Stimulated activated CD8-positive, alpha-beta memory T cell treated with anti-CD3 and anti-CD28 coated beads, Interleukin-12 subunit alpha, Interleukin-12 subunit beta, amount 100 ng/mL, for 1 hour (primary cell): ENCODE measurements at places on chromosomes 5 and 9.

DNA sequence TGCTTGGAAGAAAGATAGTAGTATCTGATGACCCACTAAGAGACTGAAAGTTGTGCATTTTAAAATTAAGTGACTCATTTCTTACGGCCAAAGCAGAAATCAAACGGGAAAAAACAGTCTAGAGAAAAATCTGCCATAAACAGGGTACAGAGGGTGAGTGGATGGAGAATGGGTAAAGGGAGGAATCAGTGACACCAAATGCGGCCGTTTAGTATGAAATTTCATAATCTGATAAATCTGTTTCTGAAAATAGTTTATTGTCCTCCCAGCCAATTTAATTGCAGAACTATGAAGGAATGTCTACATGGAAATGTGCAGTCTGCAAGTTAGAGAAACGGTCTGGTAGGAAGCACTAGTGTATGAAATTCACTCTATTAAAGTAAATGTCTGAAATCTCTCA, 39.5 kb downstream of the ADAMTS12 start:
- DNase-seq = no peak

DNA sequence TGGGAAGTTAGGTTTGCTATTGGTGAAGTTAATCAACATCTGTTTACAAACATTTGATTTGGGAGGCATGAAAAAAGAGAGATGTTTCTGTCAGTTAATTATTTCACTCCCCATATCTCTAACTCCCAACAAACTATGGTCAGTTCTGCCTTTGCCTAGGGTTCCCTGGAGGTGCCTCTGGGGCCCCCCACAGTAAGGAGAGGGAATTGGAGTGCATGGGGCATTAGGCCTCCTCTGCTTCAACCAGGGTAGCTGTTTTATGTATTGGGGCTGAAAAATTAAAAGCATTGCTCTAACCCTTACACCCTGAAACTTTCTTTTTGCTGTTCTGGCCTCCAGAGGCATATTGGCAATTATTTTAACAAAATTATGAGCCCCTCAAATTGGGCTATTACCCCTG, 32.3 kb downstream of the RUSC2 start:
- DNase-seq = no peak

GRCh38 chr5:169826618-169827017, 153.7 kb downstream of the INSYN2B start:
- no peak for DNase-seq

DNA sequence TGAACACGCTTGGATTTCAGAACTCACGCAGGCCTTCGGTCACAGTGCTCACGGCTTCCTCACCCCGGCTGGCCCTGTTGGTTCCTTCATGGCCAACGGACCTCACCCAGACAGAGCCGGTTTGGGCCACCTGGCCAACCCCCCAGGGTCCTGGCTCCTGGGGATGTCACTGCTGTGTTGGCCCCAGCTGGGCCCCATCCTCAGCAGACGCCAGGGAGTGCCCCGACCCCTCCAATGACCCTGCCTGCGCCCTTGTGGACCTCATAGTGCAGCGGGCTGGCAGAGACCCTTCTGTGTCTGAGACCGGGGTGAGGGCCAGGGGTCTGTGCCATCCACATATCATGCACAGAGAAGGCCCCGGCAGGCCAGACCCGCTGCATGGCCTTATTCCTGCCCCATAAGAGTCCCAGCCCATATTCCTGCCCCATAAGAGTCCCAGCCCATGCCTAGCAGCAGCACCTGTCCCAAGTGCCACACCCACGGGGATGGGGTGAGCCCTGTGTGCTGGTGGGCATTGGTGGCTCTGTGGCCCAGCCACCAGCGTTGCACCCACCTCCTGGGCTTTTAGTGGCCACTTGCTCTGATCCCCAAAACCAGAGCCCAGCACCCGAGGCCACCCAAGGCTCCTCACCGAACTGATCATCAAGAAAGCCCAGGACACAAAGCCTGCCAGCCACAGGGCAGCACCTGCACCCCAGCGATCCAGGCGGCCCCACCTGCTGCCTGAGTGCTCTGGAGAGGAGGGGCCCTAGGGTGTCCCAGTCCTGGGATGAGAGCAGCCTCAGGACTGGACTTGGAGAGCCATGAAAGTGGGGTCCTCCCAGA, 1.3 kb upstream of the LPCAT1 start:
- DNase-seq = no peak

- no peak for DNase-seq
These were observed 6.2 kb downstream of the BARHL1 start for GRCh38 chr9:132588501-132589147.

GRCh38 chr5:103258957-103259704, 568 bp downstream of the MACIR start:
- peak; percentile 21 for DNase-seq

GRCh38 chr9:113566016-113566711, 102.6 kb downstream of the RGS3 start:
- DNase-seq = no peak

GRCh38 chr9:131981116-131981776, 98.4 kb downstream of the MED27 start:
- no peak for DNase-seq

DNA sequence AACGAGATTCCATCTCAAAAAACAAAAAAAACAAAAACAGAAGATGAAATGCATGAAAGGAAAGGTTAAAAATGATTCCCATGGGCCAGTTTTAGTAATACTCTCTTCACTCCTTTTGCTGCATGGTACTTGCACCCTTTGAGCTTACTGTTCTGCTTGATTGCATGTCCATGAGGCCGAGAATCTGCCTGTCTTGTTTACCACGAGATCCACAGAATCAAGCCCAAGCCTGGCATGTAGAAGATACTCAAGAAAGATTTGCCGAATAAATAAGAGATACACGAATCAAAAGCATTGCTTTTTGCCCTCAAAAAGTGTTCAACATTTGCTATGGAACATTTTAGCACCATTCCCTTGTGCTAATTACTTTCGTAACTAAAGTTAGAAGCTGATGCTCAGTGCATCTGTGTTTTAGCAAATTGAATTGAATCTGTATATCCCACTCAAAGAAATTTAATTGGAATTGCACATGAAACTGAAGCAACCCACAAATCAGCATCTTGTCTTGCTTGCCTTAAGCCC, 1.1 kb downstream of the FAXDC2 start:
- DNase-seq = no peak

DNA sequence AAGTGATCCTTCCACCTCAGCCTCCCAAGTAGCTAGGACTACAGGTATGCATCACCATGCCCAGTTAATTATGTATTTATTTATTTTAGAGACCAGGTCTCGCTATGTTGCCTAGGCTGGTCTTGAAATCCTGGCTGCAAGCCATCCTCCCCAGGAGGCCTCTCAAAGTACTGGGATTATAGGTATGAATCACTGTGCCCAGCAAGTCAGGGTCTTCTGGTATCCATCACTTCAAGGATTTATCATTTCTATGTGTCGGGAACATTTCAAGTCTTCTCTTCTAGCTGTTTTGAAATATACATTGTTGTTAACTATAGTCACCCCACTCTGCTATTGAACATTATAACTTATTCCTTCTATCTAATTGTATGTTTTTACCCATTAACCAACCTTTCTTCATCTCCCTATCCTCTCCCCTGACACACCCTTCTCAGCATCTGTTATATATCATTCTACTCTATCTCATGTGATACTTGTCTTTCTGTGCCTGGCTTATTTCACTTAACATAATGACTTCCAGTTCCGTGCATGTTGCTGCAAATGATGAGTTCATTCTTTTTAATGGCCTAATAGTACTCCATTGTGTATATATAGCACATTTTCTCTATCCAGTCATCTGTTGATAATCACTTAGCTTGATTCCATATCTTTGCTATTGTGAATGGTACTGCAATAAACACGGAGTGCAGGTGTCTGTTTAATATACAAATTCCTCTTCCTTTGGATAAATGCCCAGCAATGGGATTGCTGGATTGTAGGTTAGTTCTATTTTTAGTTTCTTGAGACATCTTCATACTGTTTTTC, 26.4 kb downstream of the UTP15 start:
- DNase-seq = no peak

DNA sequence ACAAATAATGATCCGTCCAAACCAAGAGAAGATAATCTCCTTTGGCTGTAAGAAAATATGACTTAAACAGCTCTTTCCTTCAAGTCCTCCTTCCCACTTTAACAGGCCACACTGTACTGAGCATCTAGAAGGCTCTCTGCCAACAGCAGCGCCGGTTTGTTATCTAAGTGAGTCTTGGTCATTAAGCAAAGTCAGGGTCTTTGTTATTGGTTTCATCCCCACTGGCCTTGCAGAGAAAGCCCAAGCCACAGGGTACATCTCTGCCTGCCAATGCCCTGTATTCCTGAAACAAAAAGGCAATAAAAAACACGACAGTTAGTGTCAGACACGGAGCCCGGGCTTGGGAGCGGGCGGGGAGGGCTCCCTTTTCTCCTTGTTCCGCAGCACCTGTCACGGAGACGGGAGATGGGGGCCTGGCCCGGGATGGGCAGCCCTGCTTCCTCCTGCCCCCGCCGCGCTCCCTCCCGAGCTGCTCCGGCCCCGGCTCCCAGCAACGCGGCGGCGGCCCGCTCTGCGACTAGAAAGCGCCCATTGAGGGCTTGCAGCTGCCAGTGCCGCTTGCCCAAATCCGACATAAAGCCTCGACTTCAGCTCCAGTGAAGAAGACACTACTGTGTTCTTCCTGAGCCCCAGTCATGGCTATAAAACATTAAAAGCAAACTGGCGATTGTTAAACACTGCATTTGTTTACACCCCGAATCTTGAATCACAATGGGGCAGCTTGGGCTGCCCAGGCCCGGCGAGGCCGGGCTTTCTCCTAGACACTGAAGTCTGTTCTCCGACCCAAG, 28.1 kb upstream of the PIK3R1 start:
- DNase-seq = no peak

- no peak for DNase-seq
These were observed 202.0 kb downstream of the FSTL4 start for GRCh38 chr5:133410335-133410828.

- no peak for DNase-seq
These were observed 169.1 kb upstream of the CDH18 start for GRCh38 chr5:20157089-20157488.

GRCh38 chr5:20463206-20463605, 475.2 kb upstream of the CDH18 start:
- no peak for DNase-seq

DNA sequence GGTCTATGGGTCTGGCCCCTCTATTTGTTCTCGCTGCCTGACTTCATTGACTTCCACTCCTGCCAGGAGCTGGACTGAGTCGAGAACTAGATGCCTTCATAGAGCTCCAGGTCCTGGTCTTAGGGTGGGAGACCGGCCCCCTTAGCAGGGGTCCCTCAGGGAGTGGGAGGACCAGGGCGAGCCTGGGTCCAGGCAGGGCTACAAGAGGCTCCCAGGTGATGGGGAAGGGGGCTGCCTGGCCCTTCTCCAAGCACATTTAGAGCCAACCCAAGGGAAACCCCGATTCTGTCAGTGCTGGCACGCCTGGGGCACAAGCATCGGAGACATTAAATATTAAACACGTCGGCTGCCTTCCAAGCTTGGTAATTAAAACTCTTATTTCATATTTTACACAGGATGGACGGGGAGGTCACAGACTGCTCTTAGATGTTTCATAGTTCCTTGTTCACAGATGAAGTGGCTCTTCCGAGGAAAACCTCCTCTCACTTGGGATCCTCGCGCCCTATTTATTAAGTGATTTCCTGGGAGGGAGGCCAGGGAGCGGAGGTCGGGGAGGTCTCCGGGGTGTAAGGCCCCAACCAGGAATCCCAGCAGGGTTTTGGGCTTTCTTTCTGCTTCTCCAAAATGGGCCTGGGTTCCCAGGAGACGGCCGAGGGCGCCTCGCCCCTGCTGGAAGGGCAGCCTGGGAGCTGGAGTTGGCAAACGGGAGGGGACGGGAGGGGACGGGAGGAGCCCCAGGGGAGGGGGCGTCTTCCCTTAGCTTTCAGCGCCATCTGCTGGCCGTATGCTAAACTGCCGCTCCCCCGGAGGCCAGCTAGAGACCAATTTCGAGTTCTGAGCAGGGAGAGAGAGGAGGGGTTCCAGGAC, 23.4 kb upstream of the ZBTB43 start:
- DNase-seq = peak; percentile 79

DNA sequence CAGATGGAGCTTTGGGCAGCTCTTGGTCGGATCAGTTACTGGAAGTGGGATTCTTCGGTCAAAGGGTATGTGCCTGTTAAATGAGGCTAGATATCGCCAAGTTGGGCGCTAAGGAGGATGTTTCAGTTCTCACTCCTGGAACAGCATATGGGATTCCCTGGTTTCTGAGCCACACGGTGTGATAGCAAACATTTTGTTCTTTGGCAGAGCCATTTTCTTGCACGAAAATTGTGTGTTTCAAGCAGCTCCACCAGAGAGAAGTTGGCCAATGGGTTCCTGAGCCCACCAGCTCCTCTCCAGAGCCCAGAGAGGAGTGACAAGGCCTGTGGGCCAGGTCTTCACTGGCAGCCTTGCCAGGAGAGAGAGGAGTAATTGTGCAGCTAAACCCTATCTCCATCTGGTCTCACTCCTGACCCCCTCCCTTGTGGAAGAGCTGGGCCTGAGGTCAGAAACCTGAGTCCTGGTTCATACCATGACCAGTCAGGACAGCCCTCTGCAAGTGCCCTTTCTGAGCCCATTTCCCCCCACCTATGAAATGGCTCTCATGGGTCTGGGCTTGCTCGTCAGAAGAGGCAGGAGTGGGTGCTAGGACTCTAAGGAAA, 10.7 kb upstream of the SLC6A7 start:
- DNase-seq = no peak

GRCh38 chr9:74848153-74848525, 39.6 kb downstream of the TRPM6 start:
- DNase-seq = no peak

GRCh38 chr9:128113526-128114325, 13.8 kb downstream of the PTGES2 start:
- DNase-seq = no peak

GRCh38 chr9:132333556-132333955, 21.2 kb downstream of the SETX start:
- DNase-seq = no peak

- DNase-seq = no peak
These were observed 53.0 kb upstream of the ZNF622 start for GRCh38 chr5:16518606-16519005.

- no peak for DNase-seq
These were observed 97.9 kb upstream of the MPDZ start for GRCh38 chr9:13377171-13377925.

GRCh38 chr9:109585796-109586195, 87.7 kb upstream of the PTPN3 start:
- no peak for DNase-seq

DNA sequence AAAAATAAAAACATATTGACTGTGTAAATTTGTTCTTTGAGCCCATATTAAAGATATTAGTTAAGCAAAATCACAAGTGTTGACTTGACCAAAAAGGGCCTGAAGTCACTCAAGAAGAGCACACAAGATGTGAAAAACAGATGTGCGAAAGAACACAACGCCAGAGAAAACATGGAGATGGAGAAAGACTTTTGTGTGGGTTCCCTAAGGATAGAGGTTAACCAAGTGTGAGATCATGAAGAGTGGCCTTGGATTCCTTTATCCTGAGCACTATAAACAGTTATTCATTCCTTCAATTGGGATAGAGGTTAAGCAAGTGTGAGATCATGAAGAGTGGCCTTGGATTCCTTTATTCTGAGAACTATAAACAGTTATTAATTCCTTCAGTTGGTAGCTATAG, 361.8 kb downstream of the CDH18 start:
- DNase-seq = no peak
